ENCODE measurements at places on chromosomes 2 and 18.
A peak's percentile ranks its signal among the peaks of the same experiment; 100 is the strongest.

GRCh38 chr2:132815516-132815915, 145.5 kb upstream of the LYPD1 start:
- DNase-seq = no peak

- peak; percentile 88 for DNase-seq
Observed at GRCh38 chr2:28716265-28716865, 35.3 kb upstream of the PPP1CB start.

DNA sequence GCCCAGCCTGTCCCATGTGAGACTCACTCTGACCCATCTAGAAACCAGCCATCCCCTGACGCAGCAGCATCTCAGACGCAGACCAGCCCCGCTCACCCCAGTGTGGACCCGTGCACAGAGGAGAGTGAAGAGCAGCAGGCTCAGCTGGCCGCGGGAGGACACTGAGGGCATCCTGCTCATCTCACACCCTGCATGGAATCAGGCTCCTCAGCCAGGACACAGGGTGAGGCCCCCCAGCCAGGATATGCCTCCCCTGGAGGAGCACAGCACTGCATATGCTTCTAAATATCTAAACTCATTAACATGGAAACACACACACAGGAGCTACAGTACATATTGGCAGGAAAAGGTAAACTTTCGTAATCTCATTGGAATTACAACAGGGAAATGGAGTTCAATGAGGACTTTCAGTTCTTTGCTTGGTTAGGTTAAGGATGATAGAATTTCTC, 34.4 kb downstream of the NEMP2 start:
- DNase-seq = no peak

DNA sequence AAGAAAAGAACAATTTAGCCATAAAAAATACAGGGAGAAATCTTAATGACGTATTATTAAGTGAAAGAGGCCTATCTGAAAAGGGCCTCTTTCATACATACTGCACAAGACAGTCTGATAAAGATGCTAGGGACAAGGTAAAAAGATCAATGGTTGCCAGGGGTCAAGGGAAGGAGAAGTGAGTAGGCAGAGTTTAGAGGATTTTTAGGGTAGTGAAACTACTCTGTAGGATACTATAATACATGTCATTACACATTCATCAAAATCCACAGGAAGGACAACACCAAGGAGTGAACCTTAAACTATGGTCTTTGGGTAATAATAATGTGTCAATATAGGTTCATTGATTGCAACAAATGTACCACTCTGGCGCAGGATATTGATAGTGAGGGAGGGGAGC, 289.3 kb downstream of the FSIP2 start:
- no peak for DNase-seq

- no peak for DNase-seq
Observed at GRCh38 chr18:50839996-50840395, 20.2 kb upstream of the MRO start.

DNA sequence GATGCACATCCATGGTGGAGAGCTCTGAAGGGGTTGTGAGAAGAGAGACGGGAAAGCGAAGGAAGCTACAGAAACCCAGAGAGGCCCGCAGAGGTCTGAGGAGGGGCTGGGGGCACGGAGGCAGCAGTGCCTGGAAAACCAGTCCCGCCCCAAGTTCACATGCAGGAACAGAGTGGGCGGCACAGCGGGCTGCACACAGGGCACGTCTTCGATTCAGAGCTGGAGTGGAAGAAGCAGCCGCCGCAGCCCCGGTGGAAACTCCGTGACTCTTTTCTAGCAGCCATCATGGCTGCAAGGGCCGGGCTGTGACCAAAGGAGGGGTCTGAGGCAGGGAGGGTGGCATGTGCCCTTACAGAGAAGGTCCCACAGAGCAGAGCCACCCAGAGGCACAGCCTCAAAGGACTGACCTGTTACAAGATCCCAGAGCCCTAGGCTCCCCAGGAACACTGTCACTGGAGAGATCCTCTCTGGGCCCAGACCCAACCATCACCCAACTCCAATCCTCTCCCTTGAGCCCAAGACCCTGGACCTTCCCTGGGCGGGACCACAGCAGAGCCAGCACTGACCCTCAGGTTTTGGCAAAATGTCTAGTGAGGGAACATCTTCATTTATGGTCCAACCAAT, 10.7 kb downstream of the PRKAG3 start:
- no peak for DNase-seq

GRCh38 chr2:190578158-190579057, 43.9 kb upstream of the NEMP2 start:
- no peak for DNase-seq

GRCh38 chr18:75410611-75411010, 16.9 kb downstream of the SMIM21 start:
- no peak for DNase-seq

DNA sequence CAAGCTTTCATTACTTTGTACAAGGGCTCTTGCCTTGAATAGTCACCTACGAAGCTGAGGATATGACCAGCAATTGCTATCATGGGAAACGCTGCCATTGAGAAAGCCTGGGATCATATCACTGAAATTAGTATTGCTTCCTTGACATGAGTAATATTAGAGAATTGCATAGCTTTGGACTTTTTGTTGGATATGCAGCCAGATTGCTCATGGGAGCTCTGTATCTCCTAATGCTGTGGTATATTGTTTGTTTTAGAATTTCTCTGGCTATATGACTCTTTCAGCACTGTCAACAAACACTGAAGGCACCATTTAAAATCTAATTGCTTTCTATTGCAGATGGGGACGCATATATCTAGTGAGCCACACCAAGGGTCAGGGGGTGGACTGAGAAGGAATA, 80.0 kb upstream of the WDSUB1 start:
- no peak for DNase-seq

DNA sequence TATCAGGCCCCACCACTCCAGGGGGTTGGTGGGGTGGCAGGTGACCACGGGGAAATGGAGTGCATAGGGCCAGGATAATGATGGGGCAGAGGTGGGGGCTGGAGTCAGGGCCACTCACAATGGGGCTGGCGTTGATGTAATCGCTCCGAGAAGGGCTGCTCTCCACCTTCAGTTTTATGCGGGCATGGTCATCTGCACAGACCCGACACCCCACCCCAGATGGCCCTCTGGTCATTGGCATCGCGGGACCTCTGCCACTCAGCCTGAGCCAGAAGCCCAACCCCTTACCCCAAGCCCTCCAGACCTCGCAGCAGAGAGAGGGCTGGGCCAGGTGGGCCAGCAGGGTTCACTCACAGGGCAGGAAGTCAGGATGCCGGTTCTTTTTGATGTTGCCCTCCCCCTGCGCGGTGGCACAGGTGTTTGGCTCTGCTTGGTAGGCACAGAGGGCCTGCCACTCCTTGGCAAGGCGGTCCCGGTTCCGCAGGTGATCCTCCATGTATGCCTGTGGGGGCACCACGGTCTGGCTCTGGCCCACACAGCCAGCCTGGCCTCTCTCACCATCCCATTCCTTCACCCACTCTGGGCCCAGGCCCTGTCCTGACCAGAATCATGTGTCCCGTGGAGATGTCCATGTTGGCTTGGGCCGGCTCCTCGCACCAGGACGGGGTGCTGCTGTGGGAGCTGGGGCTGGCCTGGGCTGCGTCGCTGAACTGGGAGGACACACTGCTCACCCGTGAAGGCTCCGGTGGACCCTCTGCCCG, 12.4 kb downstream of the PTPRN start:
- DNase-seq = no peak

GRCh38 chr2:27915874-27916273, 25.3 kb downstream of the BABAM2 start:
- DNase-seq = no peak

DNA sequence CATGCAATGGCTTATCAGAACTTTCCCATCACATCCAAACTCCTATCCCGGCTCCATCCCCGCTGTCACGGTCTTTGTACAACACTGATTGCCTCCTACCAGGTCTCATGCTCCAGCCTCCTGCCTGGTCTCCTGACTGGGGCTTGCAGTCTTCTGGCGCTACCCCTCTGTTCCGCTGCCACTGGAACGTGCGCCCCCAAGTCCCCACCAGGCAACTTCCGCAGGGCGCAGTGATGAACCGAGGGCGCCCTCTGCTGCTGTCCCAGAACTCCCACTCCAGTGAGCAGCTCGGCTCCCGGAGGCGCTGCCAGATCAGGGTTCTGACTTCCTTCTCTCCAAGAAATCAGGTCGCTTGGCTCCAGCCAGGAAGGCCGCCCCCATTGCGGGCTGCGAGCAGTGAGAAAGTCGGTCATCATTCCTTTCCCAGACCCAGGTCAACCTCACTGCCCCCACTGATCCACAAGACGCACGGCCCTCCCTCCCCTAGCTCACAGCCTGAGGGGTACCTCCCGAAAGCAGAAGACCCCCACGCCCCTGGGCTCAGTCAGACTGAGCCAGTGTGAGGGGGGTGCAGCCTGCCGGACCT, 43.9 kb upstream of the RAB11FIP5 start:
- DNase-seq = peak; percentile 61

- DNase-seq = no peak
Observed at GRCh38 chr2:99975386-99975785, 167.0 kb downstream of the AFF3 start.

- no peak for DNase-seq
Observed at GRCh38 chr2:47708801-47709499, 74.0 kb upstream of the MSH6 start.

DNA sequence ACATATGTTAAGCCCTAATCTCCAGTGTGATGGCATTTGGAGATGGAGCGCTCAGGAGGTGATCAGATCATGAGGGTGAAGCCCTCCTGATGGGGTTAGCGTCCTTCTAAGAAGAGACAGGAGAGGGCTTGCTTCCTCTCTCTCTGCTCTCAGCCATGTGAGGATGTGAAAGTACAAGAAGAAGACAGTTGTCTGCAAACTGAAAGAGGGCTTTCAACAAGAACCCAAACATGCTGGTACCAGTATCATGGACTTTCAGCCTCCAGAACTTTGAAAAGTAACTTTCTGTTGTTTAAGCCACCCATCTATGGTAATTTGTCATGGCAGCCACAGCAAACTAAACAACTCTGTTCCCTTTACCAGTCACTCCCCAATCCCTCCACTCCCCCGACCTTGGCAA, 47.4 kb downstream of the CACNB4 start:
- no peak for DNase-seq

- DNase-seq = no peak
Observed at GRCh38 chr2:121519153-121519552, 11.5 kb upstream of the RNU4ATAC start.

DNA sequence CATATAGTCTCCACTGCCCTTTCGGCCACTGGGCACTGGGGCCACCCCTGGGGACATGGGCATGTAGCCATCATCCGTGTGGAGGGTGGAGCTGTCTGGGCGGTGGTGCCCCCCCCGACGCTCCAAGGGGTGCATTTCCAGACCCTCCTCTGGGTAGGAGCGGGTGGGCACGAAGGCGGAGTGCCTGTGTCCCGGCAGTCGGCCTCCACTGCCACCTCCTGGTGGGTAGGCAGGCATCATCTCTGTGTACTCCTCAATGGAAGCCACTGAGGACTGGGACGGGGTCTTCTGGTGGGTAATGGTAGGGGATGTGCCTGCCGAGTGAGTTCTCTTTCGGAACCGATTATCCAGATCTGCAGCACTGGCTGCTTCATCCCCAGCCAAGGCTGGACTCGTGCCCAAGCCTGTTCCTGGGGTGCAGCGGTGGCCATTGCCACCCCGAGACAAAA, 2.8 kb downstream of the IRS1 start:
- peak; percentile 26 for DNase-seq

DNA sequence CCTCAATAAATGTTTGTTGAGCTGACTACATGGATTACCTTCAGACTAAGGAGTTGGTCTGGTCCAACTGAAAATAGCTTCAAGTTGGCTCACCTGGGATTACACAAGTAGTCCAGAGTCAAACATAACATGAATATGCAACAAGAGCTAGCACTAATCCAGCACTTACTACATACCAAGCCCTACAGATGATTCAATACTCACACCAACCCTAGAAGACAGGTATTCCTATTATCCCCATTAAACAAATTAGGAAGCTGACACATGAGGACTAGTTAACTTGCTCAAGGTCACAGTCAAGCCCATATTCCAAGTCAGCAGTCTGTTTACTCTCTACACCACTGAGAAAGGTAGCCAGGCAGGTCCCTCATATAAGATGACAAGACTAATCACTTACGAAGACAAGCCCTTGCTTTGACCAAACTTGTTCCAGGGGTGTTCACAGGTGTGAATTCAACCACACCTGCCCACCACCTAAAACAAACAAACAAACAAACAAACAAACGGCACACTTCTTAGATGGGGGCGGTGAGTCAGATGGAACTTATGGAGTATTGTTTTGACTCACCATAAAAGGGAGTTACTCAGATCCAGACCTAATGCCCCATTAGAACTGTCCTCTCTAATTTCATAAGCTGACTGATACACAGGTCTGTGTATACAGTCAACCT, 29.1 kb downstream of the TMEM131 start:
- DNase-seq = no peak

- no peak for DNase-seq
Observed at GRCh38 chr2:218194880-218195279, 22.1 kb upstream of the ARPC2 start.

DNA sequence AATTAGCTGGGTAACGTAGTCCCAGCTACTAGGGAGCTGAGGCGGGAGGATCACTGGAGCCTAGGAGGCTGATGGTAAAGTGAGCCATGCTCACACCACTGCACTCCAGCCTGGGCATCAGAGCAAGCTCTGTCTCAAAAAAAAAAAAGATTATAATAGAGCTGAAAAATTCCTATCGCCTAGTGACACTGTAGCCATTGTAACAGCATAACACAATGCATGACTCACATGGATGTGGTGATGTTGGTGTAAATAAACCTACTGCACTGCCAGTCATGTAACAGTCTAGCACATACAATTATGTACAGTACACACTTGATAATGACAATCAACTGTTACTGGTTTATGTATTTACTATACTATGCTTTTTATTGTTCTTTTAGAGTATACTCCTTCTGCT, 39.6 kb downstream of the MGAT4A start:
- no peak for DNase-seq

GRCh38 chr18:59264121-59264571, 9.1 kb downstream of the RAX start:
- DNase-seq = no peak

GRCh38 chr2:104703669-104704068, 150.2 kb upstream of the POU3F3 start:
- DNase-seq = no peak

DNA sequence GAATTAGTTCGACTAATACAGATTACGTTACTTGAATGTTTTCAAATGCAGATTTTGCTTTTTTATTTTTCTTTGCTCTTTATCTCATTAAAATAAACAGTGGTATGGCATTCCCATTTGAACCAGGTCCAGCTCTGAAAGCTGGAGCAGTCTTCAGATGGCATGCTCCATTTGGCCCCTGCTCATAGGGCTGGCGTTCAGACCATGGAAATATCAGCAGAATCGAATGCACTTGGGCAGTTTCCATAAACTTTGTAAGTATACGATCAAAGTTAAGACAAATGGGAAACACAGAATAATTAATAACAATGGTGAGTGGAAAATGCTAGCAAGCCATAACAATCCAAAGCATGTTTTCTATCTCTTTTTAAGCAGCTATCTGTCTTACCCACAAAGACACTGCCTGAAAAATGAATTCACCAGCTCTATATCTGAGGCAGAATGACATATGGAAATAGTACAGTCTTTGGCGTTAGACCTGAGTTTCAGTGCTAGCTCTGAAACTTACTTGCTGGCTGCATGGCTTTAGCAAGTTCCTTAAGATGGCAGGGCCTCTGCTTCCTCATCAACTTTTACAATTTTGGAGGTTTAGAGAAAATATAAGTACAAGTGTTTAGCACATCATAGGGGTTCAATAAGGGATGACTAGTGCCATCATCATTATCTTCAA, 131.6 kb downstream of the BCL2 start:
- no peak for DNase-seq

Measured in NCI-H1694 (cell line).